HT1080 (cell line): ENCODE measurements at places on chromosomes 5 and 9. TPM values are rescaled to one million over a fixed set of nuclear protein-coding genes. Genes with fewer than 3 reads are reported as not detected.

Gene FAM221B
- total RNA-seq, result not detected in 2 replicates

Gene SPATA31D4
- total RNA-seq, result not detected in 2 replicates

DNA sequence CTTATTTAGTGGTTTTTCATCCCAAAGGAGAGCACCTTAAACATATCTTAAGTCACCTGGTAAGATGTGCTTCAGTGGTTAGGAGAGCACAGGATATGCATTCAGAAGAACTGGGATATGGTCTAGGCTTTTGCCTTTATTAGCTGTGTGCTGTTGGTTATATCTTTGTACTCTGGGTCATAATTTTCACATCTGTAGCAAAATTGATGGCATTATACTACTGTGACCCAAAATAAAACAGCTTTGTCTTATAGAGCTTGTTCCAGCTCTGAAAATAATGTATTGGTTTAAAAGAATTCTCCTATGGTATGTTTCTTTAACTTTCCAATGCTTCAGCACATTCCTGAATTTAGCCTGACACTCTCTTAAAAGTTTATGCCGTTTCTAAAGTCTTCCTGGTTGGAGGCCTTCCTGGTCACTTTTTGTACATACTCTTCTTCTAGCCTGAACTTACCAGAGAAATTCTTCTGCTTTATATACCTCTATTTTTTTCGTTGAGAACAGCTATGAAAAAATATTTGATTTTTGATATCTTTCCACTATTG lies 337.1 kb upstream of the MPDZ start:
- DNase-seq, result no peak

- no peak for DNase-seq
Observed at GRCh38 chr5:146088098-146088497, 17.3 kb downstream of the PLAC8L1 start.
